ENCODE measurements at places on chromosomes 16 and 17.

- DNase-seq: peak; percentile 56
Observed at GRCh38 chr17:18259621-18260331, 686 bp upstream of the MIEF2 start.

DNA sequence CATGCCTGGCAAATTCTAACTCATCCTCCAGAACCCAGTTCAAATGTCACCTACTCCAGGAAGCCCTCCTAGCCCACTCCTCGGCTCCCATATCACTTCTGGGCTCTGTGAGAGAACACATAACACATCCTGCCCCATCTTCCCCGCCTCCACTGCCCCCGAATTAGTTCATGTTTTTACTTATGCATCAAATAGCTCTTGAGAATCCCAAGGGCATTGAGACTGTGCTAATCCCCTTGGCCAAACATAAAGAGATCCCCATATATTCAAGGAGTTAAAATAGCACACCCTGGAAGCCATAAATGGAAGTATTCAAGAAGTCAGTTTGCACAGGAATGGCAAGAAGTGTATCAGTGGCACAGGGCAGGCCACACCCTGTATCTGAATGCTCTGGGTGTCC lies 2.0 kb upstream of the CREBBP start:
- no peak for DNase-seq

DNA sequence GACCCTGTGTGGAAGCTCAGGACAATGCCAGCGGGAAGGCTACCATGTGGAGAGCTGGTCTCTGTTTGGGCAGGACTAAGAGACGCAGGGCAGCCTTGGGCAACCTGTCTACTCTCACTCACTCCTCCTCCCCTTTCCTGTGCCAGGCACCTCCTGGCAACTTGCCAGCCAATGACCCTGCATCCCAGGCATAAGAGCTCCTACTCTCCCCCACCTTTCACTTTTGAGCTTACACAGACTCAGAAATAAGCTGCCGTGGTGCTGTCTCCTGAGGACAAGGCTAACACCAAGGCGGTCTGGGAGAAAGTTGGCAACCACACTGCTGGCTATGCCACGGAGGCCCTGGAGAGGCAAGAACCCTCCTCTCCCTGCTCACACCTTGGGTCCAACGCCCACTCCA lies 2.6 kb downstream of the HBM start:
- no peak for DNase-seq

DNA sequence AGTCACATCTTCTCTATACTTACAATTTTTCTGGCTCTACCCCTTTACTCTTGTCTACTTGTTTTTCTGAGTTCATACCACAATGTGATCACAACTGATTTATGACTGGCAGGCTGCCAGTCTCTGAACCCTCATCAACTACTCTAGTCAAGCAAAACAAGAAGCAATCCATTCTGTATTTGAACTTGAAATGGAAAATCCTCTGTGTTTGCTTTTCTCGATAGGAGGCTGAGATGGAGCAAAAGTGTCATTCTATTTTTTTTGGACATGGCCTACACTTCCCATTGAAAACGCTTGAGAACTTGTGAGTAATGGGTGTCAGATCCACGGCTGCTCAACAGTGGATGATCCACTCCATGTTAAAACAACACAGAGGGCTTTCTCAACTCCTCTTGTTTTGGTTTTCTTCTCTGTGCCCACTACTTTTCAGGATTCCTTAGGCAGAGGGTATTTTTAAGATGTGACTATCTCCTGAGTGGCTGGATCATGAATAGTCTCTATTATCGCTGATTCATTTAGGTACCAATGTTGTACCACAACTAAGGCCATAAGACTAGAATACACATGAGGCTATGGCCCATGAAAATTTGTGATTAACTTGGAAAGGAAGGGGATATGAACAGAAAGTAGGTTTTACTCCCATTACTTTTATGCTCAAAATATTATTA lies 11.7 kb downstream of the TMEM100 start:
- DNase-seq: no peak

DNA sequence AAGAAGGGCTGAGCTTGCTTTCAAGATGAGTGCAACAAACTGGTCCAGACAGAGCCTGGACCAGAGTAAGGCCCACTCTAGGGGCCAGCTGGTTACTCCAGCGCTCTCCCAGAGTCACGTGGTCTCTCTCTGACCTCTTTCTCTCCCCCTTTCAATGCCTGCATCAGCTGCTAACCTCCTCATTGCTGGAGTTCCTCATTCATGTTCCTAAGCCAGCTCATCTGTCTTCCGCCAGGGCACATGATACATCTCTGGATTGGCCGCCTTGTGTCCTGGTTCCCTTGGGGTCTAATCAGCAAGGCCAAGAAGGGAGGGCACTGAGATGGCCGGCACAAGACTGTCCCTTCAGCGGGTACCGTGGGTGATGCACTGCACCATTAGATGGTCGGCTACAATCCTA lies 26.9 kb upstream of the ZFP90 start:
- DNase-seq: no peak

DNA sequence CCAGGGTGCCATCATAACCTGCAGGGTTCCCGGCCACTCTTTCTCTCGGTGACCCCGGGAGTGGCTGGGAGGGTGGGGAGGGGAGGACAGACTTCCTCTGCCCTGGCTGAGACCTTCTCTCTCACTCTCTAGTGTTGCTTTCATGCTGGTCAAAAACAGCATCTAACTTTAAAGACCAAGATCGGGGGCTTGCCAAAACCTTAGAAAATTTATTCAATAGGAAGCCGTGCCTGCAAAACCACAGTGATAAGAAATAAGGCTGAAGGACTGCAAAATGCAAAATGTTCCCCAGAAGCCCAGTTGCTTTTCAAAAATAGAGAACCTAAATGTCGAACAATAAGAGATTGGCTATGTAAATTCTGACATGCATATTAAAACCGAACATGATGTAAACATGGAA lies 344.0 kb downstream of the FOXL1 start:
- DNase-seq: no peak

DNA sequence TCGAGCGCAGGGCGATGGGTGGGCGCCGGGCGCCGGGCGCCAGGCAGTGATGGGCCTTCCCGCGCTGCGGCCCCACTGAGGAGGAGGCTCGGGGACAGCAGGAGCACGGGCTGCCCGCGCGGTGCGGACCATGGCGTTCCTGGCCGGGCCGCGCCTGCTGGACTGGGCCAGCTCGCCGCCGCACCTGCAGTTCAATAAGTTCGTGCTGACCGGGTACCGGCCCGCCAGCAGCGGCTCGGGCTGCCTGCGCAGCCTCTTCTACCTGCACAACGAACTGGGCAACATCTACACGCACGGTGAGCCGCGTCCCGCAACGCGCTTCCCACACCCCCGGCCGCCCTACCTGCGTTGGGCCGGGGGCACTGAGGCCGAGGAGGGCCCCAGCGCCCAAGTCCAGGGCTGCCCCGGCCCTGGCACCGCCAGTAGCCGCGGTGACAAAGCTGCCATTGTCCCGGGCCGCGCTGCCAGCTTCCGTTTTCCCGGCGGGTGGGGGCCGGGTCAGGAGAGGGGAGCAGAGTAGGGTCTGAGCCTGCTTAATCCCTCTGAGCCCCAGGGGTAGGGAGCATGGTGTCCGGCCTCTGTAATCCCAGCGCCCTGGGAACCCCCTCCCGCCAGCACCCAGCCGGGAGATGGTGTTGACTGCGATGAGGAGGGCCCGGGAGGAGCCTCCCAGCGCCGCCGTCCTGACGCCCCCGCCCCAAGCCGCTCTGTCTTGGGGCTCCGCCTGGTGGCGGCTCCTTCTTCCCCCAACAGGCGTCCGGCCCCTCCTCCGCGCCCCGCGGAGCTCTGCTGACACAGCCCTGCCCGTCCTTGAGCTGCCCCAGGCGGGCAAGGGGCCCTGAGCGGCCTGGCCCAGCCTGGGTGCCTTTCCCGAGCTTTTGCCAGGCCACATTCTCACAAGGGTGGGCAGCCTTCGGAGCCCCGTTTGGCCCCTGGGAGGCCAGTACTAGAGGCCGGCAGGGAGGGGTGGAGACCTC lies 685 bp downstream of the PAQR4 start:
- DNase-seq: peak; percentile 78

DNA sequence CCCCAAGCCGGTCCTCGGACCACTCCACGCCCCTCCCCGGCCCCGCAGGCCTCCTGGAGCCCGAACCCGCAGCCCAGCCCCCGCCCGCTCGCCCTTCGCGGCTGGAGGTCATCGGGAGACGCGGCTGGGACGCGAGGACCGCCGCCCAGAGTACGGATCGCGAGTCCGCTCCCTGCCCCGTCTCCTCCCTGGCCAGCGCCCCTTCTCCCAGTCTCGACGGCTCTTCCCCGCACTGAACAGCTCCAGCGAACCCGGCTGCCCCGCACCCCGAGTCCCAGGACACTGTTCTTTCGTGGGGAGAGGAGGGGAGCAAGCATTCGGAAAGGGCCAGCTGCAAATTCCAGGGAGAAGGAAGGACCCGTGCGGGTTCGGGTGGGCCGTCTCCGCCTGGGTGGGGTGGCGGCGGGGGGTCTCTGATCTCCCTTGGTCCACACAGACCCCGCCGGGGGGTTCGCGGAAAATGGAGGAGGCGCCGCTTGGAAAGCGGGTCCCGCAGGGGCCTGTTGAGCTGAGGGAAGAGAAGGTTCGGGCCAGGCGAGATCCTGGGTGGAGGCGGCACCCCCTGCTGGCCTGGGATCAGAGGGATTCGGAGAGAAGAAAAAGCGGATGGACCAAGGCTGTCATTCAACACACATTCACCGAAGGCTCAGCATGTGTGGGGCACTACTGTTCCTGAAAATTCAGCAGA lies 632 bp upstream of the RTN4RL1 start:
- peak; percentile 75 for DNase-seq

DNA sequence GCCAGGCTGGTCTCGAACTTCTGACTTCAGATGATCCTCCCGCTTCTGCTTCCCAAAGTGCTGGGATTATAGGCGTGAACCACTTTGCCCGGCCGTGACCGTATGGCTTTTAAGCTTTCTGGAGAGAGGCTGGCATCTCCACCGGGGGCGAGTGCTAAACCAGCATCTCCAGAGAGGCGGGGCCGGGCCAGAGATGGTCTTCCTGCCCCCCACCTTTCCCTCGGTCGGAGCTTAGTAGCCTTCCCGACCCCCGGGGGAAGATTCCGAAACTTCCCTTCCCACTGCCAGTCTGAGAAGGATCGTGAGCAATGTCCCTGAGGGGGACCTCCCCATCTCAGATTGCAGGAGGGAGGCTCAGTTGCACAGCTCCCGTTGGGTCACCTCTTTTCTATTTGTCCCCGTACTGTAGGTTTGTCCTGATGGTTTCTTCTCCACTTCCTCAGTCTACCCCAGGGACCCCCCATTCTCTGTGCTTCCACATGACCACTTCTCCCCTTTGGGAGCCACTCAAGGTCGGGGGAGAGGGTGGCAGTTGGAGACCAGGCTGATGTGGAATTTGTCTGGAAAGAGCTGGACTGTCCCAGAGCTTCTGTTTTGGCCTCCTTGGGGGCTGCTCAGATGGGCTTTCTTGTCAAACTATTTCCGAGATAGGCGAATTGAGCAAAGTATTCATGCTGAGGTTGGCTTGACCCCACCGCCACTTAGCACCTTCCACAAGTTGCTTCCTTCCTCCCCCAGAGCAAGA lies 18.2 kb downstream of the IGF2BP1 start:
- DNase-seq: no peak

GRCh38 chr16:83143788-83144187 lies 517.0 kb downstream of the CDH13 start:
- DNase-seq: peak; percentile 48

DNA sequence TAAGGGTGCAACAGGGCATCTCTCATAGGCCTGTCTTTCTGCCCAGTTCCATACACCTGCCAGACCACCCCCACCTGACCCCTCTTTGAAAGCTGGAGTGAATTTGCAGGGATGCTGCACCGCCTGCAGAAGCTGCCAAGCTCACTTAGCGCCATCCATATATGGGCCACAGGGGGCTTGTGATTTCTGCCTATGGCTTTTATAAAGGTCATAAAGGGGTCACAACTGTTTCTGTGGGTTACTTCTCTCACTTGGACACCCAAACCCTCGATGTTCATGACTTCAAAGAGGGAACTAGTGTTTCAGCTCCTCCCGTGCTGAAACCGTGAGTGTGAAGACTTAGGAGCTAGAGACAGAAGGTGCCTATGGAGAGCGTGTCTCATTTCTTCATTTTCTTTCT lies 23.9 kb upstream of the MEAK7 start:
- DNase-seq: no peak

DNA sequence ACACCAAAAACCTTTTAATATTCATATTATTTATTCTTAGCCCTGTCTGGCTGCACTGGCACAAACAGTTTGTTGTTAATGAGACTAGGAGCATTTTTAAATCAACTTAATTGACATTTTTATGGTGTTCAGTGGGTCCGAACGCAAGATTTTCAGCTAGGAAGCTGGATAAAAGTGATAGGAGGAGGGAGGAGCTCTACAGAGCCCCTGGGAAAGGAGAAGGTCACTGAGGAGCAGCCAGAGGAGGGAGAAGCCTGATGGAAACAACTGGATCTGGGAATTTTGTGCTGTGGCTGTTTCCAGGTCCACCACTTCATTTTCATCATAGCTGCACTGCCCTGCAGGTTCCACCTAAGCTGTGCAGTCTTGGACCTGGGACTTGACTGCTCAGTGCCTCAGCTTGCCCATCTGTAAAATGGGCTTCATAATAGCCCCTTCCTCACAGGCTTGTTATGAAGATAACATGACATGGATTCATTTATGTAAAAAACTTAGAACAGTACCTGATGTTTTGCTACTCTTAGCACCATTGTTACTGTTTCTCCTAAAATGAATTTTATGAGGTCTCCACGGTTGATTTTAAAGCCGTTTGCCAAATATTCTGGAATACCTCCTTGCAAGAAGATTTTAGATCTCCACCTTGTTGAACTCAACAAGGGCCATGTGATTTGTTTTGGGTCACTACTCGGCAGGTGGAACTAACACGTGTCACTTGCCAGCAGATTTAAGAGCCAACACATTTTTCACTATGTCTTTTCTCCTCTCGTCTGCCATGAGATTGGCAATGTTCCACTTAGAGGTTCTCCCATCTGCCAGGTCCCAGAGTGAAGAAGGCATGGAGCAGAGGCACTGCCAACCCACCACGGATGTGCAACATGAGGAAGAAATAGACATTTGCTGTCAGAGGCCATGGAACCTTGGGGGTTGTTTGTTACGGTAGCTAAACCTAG lies 18.7 kb upstream of the GRIN2A start:
- DNase-seq: no peak

DNA sequence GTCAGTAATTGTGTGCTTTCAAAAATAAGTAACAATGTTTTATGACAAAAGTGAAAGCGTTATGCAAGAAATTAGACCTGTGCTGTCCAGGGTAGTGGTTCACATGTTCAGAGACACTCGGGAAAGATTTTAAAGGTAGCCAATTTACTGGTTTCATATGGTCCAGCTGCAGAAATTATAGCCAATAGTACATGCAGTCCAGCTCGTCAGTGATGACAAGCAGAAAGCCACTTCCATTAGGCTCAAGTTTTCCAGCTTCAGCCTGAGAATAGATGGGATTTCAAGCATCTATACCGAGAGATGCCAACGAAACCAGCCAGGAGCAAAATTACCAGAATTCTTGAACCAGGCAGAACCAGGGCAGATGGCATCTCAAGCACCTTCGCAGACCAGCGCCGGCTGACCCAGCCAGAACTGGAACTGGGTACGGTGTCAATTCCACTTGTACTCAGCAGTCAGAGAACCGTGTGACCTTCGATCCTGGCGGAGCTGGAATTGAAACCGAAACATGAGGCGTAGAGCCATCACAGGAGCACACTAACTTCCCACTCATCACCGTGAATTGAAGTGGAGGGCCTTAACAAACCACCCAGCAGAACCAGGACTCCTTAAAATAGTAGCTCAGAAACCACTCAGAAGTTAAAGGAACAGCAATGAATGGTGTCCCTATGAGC lies 207.9 kb upstream of the HSBP1 start:
- no peak for DNase-seq
